Activated CD4-positive, alpha-beta T cell treated with anti-CD3 and anti-CD28 coated beads for 4 hours (primary cell): ENCODE measurements at places on chromosomes 2 and 18.

GRCh38 chr2:172947461-172948153, 128.0 kb upstream of the MAP3K20 start:
- no peak for DNase-seq

GRCh38 chr2:16013359-16013911, 73.1 kb downstream of the MYCN start:
- no peak for DNase-seq

DNA sequence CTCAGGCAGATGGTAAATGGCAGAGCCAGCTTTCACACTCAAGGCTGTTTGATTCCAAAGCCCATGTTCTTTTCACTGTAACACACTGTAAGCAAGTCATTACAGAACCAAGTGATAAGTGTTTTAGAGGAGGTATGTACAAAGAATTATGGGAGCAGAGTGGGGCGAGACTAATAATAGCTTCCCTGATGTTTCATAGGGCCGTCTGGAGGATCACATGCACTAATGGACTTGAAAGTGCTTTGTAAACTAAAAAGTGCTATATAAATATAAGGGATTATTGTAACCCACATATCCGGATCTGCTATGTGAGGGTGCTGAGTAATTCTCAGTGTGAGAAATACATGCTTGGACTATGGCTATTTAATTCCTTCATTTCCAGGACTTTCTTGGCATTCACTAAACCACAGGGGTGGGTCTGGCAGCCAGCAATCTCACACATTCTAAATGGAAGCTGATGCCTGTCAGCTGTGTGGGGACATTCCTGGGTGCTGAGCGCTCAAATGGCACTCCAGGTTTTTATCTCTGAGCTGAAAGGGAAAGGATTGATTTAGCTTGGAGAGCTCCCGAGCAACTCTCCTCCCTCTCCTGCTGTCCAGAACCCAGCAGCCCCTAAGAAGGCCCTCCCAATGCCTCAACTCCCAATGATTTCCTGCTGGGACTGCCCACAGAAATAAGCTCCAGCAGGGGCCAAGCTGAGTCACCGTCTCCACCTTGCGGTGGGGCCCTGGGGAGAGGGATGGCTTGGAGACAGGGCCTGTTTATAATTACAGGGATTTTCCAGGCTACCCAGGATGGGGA, 222.8 kb downstream of the SOX11 start:
- DNase-seq = no peak

GRCh38 chr2:190177249-190178040, 114.9 kb upstream of the MSTN start:
- no peak for DNase-seq

- no peak for DNase-seq
These were observed 57.2 kb downstream of the TACR1 start for GRCh38 chr2:75142081-75142480.

- no peak for DNase-seq
These were observed 124.8 kb downstream of the DYM start for GRCh38 chr18:49335677-49336076.

DNA sequence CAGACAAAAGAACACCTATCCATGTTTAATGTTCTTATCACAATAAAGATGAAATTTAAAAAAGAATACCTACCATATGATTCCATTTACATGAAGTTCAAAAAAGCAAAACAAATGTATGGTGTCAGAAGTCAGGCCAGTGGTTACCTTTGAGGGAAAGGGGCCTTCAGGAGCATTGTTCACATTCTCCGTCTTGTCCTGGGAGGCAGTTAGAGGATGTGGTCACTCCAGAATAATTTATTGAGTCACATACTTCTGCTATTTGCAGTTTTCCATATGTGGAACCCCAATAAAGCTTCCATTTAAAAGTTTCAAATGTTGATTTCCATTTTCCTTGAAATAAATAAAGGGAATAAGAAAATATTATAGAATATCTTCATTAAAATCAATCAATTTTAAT, 41.6 kb upstream of the POU3F3 start:
- DNase-seq = no peak

- no peak for DNase-seq
These were observed 52.5 kb downstream of the SATB2 start for GRCh38 chr2:199405241-199405640.

DNA sequence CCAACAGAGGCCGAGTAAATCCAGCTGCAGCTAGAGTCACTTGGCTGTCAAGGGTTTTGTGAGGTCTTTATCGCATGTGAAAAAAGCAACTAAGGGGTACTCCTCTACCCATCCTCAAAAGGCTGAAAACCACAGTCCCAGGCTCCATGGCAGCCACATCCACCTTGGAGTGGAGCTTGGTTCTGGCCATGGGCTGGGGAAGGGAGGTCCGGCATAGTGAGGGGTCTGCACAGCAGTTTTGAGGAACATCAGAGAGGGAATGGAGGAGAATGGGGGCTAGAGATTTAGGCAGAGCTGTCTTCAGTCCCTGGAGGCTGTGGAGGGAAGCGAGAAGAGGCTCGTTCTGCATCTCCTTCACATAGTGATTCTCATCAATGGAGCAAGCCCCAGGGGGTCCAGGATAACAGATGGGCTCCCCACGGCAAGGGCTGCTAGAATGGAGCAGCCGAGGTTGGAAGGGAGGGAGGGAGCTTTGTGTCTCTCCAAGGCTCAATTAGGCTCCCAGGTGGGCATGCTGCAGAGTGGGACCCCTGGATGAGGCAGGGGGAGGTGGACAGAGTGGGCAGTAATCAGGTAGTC, 21.0 kb downstream of the MROH2A start:
- no peak for DNase-seq

GRCh38 chr2:18558458-18558857, 2.0 kb downstream of the RDH14 start:
- no peak for DNase-seq

DNA sequence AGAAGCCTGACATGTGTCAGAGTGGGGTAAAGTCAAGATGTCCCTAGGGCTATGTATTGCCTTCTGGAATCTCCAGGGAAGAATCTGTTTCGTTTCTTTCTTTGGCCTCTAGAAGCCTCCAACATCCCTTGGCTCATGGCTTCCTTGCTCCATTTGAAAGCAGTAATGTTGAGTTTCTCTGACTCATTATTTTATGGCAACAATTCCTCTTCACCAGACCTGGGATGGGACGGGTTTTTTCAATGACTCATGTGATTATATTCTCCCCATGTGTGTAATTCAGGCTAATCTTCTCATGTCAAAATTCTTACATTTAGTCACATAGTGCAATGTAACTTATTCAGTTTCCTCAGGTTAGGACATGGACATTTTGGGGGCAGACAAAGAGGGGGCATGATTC, 1038.6 kb downstream of the CBLN2 start:
- DNase-seq = no peak

DNA sequence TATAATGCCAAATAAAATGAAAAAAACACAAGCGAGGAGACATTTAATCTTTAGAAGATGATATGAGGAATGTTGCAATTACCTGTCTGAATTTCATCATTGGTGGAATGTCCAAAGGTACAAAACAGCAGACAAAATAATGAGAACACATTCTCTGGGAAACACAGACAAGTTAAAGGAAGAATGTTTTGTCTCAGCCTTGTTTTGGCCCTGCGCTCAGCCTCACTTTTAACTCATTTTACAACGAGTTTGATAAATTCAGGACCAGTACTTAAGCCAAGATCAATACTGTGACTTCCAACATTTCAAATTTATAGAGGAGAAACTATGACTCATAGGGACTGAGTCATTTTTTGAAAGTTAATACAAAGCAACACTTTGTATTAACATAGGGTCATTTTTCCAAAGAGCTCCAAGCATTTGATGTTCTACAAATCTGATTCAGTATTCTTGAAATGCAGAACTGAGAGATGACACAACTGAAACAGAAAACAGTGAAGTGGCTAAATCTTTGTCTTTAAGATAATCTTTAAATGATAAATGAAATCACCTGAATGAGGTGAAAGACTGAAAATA, 833.2 kb upstream of the CHAC2 start:
- DNase-seq = no peak

DNA sequence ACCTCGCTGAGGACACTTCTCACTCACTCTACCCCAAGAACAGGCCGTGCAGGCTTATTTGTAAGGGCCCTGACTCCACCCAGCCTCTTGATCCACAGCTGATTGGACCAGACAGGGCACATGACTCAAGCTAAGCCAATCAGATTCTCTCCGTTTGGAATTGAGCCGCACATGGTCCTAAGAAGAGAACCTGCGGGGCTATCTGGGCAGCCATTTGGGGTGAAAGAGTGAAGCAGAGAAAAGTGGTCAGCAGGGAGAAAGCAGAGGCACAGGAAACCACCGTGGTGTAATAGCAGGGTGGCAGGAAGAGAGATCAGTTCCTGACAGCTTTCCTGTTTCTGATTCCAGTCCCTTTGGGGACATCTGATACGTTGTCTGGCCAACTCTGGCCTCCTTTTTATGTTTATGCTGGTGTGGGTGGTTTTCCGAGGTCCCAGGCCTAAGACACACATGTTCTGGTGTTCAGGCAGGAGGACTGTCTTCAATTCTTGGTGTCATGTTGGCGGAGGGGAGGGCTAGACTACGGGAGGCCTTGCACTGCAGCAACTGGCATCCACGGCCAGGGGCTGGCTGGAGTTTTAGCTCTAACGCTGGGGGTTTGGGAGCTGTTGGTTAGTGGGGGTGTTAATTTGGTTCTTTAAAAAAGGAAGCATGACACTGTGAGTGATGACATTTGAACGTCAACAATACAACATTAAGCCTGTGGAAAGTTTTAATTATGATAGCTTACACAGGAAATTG, 26.1 kb upstream of the SPTBN1 start:
- no peak for DNase-seq

- no peak for DNase-seq
These were observed 134.5 kb downstream of the NCK2 start for GRCh38 chr2:105879106-105879802.

- DNase-seq = no peak
These were observed 13.2 kb upstream of the BZW1 start for GRCh38 chr2:200798514-200798913.

GRCh38 chr2:165587335-165587938, 117.9 kb downstream of the CSRNP3 start:
- DNase-seq = no peak

DNA sequence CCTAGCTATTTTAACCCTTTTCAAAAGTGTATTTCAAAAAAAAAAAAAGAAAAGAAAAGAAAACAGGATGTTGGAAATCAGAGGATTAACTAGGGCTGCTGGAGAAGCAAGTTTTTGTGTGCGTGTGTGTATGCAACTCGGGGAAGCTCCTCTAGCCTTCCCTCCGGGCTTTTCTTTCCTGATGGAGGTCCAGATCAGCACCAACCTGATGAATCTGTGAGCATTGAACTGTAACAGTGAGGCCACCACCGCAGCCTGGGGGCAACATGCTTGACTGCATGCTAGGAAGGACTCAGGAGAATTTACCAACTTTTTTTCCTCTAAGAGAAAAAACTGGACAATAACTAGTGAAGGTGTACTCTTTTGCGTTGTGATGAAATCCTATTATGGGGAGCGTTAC, 2.3 kb downstream of the OBSL1 start:
- DNase-seq = no peak

GRCh38 chr2:54469484-54470053, 13.4 kb downstream of the SPTBN1 start:
- DNase-seq = no peak

- no peak for DNase-seq
These were observed 13.4 kb upstream of the MAP3K2 start for GRCh38 chr2:127400897-127401756.

- DNase-seq = no peak
These were observed 353.8 kb upstream of the SPRED2 start for GRCh38 chr2:65786007-65786717.

DNA sequence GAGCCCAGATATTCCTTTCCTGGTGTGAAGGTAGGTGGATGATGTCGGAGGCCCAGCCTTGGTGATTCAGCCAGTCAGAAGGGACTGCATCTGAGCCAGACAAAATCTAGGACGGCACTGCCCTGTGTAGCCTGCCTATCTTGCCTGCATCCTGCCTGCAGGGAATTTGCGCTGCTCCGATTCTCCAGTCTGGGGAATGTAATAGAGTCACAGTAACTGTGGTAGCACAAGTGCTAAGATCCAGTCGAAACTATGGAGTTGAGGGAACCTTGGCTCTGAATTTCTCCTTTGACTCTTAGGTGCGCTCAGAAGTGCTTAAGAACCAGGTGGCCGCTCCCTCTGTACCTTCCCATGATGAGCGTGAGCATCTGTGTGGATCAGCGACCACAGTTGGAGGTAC, 15.9 kb downstream of the IL36B start:
- DNase-seq = no peak

- no peak for DNase-seq
These were observed 86.3 kb downstream of the NDUFA10 start for GRCh38 chr2:239938651-239939486.

DNA sequence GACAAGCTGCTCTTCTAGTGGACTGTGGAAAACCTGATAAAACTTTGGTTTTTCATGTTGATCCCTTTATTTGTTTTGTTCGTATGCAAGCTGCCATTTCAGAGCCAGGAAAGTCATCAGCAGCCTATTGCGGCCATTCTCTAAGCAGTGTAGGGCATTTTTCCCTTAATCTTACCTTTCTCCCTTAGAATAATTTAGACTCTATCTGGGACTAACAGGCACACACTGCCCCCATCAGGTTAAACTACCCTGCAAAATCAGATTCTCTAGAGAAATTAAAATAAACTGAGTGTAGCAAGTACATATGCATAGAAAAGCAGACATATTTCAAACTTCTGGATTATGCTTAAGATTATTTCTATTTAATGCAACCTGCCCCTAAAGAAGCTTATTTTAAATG, 347.5 kb downstream of the METTL4 start:
- DNase-seq = no peak

- DNase-seq = no peak
These were observed 50.9 kb upstream of the MAPK4 start for GRCh38 chr18:50509012-50509411.

GRCh38 chr18:9290156-9290555, 44.4 kb upstream of the TWSG1 start:
- DNase-seq = no peak

GRCh38 chr2:150878356-150878755, 383.3 kb downstream of the RBM43 start:
- no peak for DNase-seq

DNA sequence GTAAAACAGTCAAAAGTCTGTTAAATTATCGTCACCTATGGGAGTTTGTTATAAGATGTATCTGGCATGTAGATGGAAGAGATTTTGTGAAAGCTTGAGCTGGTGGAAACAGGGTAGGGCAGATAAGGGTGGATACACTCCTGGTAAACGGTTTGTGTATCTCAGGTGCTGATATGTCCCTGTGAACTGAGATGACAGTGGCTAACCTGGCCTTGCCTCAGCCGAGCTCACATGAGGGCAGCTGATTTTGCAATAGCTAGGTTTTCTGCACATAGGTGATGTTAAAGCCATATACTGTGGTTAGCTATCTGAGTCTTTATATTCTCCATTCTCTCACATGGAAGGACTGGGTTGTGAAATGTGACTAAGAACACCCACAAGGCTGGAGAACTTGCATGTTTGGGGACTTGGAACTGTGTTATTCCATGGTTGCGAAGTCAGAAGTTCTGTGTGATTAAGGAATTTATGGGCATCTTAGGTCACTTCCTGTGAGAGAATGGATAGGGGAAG, 205.1 kb downstream of the TPGS2 start:
- DNase-seq = no peak

DNA sequence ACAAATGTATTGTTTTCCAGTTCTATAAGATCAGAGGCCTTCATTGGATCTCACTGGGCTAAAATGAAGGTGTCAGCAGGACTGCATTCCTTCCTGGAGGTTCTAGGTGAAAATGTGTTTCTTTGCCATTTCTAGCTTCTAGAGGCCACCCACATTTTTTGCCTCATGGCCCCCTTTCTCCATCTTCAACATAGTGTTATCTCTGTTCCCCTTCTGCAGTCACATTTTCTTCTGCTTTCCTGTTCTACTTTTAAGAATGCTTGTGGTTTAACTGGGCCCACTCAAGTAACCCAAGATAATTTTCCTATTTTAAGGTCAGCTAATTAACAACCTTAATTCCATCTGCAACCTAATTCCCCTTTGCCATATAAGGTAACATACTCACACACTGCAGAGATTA, 36.1 kb downstream of the METTL21A start:
- no peak for DNase-seq
